ENCODE measurements at places on chromosomes 1 and 21.
A peak's percentile ranks its signal among the peaks of the same experiment; 100 is the strongest.

GRCh38 chr1:34780528-34780927 is 486 bp upstream of the GJB3 start:
- peak; percentile 33 for DNase-seq

GRCh38 chr1:32861904-32862695 is 8.6 kb downstream of the FNDC5 start:
- no peak for DNase-seq

DNA sequence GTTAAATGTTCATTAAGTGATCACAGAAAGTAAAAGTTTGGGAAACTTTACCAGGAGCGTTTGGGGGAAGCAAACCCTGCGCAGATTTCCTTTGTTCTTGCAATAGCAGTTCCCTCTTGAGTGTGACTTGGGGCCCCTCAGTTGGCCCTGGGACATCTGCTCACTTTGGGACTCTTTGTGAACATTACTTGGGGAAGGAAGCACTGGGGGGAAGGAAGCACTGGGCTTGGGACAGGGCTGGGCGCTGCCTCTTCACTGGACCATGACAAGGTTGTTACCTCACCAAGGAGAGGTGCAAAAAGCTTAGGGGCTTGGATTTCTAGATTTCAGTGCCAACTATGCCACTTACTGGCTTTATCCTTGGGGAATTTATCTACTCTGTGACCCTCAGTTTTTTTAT is 63.5 kb downstream of the ETS2 start:
- DNase-seq, result no peak

DNA sequence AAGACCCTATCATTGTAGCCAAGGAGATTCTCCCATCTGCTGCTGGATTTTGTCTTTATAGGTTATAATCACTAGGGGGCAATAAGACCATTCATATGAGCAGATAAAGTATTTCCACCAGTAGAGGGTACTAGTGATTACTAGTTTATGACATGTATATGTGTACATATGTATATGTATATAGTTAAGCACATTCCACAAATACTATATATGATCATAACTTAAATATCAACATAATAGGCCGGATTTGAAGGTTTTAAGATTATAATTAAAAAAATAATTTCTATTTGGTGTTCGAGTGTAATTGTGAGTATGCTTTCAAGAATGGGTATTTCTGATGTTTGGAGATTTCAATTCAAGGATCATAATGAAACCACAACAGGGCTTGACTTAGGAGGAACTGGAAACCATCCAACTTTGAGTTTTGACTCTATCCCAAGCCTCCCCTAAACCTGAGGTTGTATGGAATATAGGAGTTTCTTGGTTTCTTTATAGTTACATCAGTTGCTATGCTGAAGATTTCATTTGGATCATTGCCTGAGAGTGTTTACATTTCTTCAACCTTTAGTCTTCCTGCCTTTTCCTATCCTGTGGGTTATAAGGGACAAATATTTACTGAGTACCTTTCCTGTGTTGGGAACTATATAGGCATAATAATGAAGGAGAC is 16.9 kb downstream of the TCEANC2 start:
- DNase-seq, result peak; percentile 69

- peak; percentile 83 for DNase-seq
Measured at GRCh38 chr1:115545791-115546733, 95.7 kb upstream of the VANGL1 start.

- DNase-seq, result no peak
Measured at GRCh38 chr1:8745346-8745745, 72.1 kb downstream of the RERE start.

GRCh38 chr1:229409616-229410369 is 24.1 kb downstream of the ACTA1 start:
- no peak for DNase-seq

GRCh38 chr21:15444118-15444960 is 285.4 kb upstream of the USP25 start:
- DNase-seq, result no peak

- DNase-seq, result no peak
Measured at GRCh38 chr1:64515427-64515826, 45.5 kb downstream of the CACHD1 start.

DNA sequence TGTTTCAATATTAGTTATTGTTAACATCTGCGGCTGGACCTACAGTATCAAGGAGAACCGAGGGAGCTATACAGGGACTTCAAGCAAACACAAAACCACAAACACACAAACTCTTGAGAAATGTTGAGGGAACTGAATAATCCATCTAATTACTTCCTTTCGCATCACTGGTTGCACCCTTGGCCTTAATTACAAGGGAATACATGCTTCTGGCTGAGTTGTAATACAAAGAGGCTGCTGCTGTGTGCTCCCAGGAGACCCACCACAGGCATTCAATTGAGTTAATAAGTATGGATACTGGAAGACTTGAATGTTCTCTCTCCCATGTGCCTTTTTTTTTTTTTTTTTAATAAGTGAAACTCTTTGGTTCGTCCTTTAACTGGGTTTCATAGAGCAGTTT is 16.8 kb upstream of the SMYD2 start:
- DNase-seq, result no peak

DNA sequence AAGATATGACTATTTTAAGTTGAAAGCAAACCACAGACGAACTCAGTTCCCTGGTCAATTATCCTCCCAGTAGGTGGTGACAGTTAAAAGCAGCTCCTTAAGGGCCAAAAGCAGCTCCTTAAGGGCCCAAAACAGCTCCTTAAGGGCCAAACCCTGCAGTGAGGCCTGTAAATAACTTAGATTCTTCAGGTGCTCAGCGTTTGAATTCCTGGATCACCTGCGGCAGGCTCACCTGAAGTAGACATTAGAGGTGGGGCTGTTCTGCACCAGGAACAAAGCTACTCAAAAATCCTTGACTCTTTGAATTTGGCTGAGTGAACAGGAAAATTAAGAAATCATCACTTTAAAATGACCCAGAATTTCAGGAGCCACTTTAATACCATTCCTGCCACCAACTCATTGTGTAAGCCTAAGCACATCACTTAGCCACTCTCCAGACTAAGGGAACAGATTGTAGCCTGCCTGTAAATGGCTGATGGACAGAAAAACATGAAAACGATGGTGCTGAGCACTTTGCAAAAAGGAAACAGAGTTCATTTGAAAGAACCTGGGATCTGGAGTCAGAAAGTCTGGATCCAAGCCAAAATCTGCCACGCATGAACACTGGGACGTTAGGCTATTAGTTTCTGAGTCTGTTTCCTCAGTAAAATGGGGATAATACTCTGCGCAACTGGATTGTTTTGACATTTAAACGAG is 126.9 kb downstream of the LRIG2 start:
- DNase-seq, result no peak

DNA sequence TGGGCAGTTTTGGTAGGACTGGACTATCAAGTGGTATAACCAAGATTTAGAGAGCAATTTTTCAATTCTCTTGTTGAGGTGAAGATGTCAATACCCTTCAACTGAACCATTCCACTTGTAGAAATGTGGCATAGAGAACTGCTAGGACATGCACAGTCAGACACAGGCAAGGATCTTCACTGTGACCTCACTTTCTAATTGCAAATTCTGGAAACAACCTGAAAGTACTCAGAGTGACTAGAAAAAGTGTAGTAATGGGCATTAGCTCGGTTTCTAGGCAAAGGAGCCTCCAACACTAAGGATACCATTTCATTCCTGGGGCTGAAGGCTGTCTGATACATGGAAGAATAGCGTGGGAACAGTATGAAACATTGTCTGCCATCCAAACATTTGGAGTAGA is 433.0 kb upstream of the RUNX1 start:
- DNase-seq, result no peak

GRCh38 chr1:178101654-178102053 is 7.8 kb downstream of the RASAL2 start:
- no peak for DNase-seq

DNA sequence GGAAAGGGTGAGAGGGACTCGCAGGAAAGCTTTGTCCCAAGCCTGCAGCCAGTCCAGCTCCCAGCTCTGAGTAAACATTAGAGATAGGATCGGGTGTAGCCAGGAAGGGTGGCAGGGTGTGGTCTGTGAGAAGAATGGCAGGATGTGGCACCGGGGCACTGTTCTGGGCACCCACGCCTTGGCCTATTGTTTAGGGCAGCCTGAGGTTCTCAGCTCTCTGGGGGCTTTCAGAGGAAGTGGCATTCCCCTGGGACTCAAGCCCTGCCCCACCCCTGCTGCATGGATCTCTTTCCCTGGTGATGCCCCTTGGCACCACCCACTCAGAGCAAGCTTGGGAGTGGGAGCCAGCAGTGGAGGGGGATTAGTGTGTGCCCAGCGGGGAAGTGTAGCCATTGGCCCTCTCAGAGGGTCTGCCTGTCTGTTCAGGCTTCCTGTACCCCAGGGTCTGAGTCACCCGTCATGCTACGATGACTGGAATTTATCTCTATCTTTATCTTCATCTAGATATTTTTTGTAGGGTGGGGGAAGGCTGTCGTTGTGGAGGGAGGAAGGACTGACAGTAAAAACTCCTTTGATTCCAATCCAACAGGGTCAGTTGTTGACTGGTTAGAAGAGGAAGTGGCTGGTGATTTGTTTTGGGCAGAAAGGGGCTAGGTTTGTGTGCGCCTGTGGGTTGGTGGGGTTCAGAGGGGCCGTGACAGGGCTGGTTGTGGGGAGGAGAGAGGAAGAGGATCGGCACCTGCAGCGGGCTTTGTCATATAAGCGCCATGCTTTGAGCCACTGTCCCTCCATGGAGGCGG is 31.6 kb downstream of the SOX13 start:
- DNase-seq, result peak; percentile 75

DNA sequence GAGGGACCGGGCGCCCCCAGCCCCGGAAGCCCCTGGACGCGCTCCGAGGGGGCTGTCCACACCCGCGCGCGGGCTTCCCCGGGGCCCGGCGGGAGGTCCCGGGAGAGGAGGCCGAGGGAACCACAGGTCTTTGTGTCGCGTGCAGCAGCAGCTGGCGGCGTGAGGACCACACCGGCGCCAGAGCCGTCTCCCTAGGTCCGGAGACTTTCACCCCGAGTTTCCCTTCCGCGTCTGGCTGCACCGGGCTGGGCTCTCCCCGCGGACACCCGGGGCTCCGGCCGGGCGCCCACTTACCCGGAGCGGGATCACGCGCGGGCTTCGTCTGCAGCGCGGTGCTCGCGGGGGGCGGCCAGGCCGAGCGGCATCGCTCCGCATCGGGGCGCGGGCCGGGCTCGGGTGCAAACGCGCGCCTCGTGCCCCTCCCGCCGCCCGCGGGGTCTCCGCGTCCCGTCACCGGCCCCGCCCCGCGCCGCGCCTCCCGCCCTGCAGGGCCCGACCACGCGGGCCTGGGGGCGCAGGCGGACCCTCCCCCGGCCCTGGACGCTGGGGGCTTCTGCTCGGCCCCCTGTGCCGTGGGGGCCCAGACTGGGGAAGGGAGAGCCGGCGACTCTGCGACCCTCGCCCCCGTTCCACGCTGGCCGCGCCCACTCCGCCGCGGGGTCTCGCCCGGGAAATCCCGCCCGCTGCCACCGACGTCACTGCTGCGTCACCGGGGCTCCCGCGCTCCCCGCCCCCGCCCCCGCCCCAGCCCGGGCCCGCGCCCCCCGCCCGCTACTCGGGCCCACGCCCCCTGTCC is at the start of gene GNG4:
Gene GNG4 (minus strand): TSS at position 417 of the 796 bp plus-strand sequence. CDS start 65,946 bp downstream, outside the sequence.
- DNase-seq, result no peak

DNA sequence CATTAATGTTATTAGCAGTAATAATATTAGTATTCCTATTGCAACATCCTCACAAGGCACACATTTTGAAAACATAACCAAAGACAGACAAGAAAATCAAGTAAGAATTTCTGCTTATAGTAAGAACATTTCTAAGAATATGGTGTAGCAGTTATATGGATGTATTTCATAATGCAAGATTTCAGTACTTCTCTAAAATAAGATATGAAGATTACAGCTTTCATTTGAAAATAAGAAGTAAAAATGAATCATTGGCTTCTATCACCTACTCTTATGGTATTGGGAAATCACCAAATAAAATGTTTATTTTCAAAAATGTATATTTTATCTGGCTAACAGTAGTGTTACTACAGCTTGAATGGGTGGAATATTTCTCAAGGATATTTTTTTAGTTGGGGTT is 103.8 kb upstream of the USP25 start:
- DNase-seq, result no peak

GRCh38 chr1:14674030-14674429 is 75.5 kb downstream of the KAZN start:
- no peak for DNase-seq

DNA sequence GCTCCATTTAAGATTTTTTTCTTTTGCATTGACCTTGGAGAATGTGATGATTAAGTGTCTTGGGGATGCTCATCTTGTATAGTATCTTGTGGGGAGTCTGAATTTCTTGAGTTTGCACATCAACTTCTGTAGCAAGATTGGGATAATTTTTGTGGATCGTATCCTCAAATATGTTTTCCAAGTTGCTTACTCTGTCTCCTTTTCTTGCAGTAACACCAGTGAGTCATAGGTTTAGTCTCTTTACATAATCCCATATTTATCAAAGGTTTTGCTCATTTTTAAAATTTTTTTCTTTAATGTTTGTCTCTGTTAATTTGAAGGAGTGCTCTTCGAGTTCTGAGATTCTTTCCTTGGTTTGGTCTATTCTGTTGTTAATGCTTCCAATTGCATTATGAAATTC is 41.7 kb upstream of the ANGPTL1 start:
- DNase-seq, result no peak

- no peak for DNase-seq
Measured at GRCh38 chr1:6207075-6207885, 1.4 kb downstream of the RNF207 start.

DNA sequence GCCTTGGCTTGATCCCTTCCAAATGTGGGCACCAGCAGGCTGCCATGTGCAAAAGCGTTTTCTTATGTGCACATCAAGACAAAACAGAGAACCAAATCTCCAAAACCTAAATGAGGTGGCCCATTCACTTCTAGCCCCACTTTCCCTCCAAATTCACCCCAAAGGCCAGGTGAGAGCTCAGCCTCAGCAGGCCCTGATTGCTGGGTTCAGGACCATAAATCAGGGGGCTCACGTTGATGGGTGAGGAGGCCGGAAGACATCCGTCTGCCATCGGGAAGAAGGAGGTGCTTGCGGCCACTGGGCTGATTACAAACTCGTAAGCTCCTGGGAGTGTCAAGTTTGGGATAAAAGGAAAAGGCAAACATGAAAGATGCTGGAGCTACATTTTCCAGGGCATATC is 86.7 kb upstream of the CLDN14 start:
- no peak for DNase-seq
